ENCODE measurements at places on chromosomes 2 and 18.

GRCh38 chr2:188788621-188789020 lies 185.6 kb upstream of the COL3A1 start:
- DNase-seq = no peak

DNA sequence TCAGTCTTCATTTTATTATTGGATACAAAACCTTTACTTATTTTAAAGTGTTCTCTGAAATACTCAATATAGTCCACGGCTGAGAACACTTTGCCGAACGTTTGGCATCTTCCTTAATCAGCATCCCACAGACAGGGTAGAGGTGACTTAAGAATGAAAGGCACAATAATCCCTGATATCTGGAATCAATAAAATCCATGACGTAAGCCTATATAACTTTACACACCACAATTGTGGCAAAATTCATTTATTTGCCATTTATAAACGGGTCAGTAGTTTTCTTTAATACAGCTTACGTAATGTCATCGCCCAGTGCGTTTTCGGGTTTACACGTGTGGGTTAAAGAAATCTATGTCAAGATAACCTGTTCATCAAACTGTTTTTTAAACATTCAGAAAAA lies 1.3 kb downstream of the MGAT4A start:
- DNase-seq = no peak

GRCh38 chr2:188295067-188295685 lies 3.5 kb downstream of the GULP1 start:
- no peak for DNase-seq

GRCh38 chr2:28644760-28645159 lies 106.9 kb upstream of the PPP1CB start:
- DNase-seq = no peak

GRCh38 chr2:71801969-71802368 lies 345.7 kb downstream of the CYP26B1 start:
- DNase-seq = no peak

DNA sequence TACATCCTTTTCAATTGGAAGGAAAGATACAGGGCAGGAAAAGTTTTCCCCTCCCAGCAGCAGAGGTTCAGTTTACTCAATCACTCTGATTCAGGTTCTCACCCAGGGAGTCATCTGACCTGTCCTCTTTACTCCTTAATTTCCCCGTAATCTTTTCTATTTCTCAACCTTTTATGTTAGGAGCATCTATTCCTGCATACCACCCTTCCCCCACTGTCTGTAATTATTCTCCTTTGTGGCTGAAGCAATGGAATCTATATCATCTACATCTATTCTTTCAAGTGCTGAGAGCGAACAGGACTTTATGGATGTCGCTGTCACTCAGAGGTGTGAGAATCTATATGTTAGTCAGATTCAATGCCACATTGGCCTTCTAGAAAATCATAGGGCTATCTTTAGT lies 175.2 kb downstream of the NOL4 start:
- DNase-seq = no peak

DNA sequence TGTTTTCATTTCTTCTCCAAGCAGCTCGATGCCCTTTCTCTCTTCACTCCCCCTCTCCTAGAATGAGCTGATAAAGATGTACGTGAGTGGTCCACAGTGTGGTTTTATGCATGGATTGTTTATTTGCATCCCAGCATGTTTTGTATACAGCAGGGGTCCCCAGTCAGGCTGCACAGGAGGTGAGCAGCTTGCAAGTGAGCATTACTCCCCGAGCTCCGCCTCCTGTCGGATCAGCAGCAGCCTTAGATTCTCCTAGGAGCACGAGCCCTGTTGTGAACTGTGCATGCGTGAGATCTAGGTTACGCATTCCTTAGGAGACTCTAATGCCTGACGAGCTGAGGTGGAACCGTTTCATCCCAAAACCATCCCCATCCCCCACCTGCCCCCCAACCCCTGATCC lies 262.6 kb downstream of the AGAP1 start:
- DNase-seq = no peak

- DNase-seq = no peak
These were observed 270.7 kb downstream of the PIEZO2 start for GRCh38 chr18:10878703-10879102.

- no peak for DNase-seq
These were observed 84.8 kb downstream of the STPG4 start for GRCh38 chr2:47070155-47070919.

DNA sequence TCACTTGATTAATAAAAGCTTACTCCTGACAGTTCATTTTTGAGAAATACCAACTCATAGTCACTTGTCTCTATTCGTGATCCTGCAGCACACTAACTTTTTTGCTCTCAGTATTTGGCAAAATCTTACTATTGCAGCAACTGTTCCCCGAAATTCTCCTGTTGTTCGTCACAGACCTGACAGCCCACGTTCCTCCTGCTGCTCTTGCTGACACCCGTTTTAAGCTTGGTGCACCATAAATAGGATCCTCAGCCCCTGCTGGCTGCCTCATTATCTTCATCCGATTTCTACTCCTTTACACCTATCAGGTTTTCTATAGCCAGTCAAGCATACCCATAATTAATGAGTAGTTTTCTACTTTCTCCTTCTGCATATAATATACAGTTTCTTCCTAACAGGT lies 368.8 kb downstream of the PLCL1 start:
- no peak for DNase-seq

DNA sequence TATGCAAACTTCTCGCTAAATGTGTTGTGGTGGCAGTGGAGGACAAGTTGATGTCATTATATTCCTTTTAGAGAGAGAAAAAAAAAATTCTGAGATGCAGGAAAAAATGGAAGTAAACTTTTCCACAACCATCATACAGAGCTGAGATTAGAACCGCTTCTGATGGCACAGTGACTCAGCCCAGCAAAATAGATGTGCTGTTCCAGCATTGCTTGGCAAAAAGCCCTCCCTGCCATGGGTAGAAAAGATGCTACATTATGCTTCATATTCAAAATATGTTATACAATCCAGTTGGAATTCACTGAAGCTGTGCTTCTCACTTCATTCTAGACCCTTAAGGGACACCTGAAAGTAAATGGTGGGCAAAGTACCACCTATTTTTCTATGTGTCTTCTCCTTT lies 1047.6 kb upstream of the FANCL start:
- no peak for DNase-seq

GRCh38 chr2:215536510-215536909 lies 100.6 kb upstream of the FN1 start:
- no peak for DNase-seq

GRCh38 chr2:230441227-230441897 lies 25.4 kb downstream of the SP100 start:
- DNase-seq = no peak

- DNase-seq = no peak
These were observed 41.4 kb upstream of the ALPP start for GRCh38 chr2:232336981-232337720.

DNA sequence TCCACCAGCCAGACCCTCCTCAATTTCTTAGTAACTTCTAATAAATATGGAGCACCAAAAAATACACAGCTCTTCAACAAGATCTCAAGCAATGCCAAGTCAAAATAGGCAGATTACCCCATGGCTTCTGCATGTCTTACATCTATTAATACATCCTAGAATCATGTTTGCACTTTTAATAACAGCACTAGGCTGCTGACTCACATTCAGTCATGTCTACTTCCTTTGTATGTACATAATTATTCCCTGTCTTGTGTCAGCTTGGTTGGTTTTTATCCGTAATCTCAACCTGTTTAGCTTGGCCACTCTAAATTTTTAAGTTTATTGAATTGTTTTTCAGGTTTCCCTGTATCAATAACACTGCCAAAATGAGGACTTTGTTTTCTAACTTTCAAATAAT lies 420.1 kb upstream of the ACVR2A start:
- DNase-seq = no peak

- no peak for DNase-seq
These were observed 560.2 kb downstream of the LRP1B start for GRCh38 chr2:141570474-141571131.
